GM12878 (cell line): ENCODE measurements at places on chromosomes 2 and 18. TPM values are rescaled to one million over a fixed set of nuclear protein-coding genes. Genes with fewer than 3 reads are reported as not detected.

Gene ZNF407
- total RNA-seq = 10.3 and 11.6 TPM in 2 replicates

Gene KIF1A
- total RNA-seq = 0.51 and 0.95 TPM in 2 replicates

Gene LYPD6B
- total RNA-seq = 1.9 and 3.3 TPM in 2 replicates

Gene MGAT5
- total RNA-seq = 104 and 109 TPM in 2 replicates

Gene MGAT4A
- total RNA-seq = 23.1 and 23.4 TPM in 2 replicates

Gene COLEC11
- total RNA-seq = 0.66 and 0.74 TPM in 2 replicates

Gene RBBP8
- 65.0 and 66.6 TPM in 2 replicates for total RNA-seq

Gene C1QL2
- total RNA-seq = not detected in 2 replicates

Gene INSIG2
- total RNA-seq = 9.3 and 9.7 TPM in 2 replicates

Gene CDH19
- not detected in 2 replicates for total RNA-seq
